ENCODE measurements at places on chromosomes 1 and 21.

DNA sequence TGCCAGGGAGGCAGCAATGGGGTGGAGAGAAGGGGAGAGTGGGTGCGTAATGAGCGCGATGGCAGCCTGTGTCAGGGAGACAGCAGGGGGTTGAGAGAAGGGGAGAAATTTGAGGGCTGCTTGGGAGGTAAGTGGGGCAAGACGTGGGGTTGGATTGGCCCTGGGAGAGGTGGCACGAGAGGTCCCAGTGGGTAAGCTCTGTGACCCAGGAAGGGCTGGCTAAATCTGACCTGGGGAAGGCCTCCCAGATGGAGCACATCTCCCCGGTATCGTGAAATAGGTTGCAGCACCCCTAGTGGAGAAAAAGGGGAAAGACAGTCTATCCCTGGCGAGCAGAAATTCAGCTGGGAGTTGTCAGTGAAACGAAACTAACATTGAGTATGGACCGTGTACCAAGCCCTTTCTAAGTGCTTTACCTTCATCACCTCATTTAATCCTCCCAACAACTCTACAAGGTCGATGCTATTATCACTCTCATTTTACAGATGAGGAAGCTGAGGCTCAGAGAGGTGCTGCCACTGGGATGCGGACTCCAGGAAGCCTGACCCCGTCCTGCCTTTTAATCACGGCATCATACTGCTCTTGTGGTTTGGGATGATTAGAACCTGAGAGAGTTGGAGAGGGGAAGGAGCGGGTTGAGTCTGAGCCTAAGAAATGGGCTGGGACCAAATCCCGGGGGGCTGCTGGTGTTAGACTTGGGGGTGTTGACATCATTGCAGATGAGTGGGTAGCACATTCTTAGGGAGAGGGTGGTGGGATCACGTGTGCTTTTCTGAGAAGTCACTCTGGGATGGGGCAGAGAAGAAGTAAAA lies 56.6 kb upstream of the RPL11 start:
- DNase-seq, result peak; percentile 40

DNA sequence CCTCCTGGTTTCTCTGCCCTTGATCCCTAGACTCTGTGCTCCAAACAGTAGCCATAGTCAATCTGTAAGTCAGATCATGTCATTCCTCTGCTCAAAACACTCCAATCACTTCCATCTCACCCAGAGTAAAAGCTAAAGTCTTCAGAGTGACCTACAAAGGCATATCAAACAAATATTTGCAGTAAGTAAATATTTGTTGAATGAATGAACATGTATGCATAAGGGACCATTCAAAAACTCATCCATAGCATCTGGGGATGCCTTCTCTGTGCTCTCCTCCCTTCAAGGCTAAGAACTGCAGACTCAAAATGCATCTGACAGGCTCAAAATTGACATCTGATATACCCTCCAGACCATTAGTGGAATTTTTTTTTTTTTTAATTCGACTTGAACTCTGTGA lies 18.1 kb upstream of the AK5 start:
- DNase-seq, result no peak

DNA sequence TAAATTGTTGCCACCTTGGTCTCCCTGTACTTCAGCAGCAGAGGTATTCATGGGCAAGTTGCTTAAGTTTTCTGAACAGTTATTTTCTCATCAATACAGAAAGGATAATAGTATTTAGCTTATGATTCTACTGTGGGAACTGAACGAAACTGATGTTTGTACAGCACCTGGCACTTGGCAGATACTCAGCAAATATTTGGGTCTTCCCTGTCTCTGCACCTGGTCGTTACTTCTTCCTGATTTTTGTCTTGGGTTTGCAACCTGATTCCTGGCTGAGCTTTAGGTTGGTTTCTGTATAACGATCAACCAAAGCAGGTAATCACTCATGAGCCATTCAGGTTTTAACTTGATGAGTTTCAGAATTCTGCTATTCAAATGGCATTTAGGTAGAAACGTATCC lies 490.6 kb downstream of the KIF26B start:
- DNase-seq, result no peak

DNA sequence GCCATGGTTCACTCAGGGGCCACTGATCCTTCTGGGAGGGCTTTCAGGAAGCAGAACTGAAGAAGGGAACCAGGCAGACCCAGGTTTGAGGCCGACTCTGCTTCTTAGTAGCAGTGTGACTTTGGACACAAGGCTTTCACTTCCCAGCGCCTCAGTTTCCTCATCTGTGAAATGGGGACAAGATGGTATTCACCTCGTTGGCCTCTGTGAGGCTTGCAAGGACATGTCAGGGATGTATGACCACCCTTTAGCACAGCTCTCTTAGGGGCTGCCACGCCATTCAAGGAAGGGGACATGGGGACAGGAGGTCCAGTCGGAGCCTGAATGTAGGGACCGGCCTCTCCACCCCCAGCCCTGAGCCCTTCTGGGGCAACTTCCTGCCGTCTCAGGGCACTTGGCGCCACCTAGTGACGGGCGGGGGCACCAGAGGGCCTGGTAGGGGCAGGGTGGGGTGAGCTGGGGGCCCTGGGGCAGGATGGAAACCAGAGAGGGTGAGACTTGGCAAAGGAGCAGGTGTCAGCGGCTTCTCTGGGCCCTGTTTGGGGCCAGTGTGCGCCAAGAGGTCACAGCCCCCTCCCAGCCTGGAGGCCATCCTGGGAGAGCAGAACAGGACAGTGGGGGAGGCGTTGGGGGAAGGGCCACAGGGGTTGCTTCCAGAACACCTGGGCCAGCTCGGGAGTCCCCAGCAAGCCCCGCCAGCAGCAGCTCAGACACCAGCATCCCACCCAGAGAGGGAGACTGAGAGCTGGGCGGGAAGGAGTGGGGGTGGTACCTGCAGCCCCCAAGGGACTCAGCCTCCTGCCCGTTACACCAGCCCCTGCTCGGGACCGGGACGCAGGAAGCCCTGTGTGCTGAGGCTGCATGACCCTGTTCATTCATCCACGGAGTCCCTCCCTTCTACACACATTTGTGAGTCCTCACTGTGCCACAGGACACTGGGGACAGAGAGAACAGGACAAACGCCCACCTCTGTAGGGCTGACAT lies 102.5 kb upstream of the TARDBP start:
- DNase-seq, result peak; percentile 53

DNA sequence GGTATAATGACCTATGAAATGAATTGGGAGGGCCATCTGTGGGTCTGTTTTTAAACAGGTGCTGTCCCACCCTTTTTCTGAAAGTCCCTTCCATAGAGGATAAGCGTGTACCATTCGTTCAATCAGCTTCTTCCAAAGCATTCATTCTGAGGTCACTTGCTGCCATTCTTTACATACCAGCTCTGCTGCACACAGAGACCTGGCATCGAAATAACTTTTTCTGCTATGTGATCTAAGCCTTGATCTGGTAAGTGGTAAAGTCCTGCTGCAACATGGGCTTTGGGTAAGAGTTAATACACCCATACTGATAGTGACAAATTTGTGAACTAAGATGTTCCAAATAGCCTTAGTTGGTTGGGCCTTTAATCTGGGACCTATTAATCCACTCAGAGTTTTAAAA lies 38.9 kb downstream of the DR1 start:
- no peak for DNase-seq

DNA sequence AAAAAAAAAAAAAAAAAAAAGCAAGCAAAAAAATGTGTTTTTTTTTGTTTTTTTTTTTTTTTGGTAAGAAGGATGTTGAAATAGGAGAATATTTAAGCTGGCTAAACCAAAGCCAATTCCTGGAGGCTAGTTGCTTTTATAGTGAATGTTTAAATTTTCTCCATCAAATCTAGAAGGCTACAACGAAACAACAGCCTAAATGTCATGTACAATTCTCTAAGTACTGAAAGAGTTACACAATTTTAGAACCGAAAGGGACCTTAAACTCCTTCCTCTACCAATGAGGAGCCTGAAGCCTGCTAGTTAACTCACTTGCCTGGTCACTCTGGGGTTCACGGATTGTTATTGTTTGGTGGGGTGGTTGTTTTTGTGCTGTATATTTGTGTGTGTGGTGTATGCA lies 3.5 kb downstream of the WLS start:
- no peak for DNase-seq

Measured in effector memory CD4-positive, alpha-beta T cell (primary cell).